ENCODE measurements at places on chromosomes 3 and 15.
A peak's percentile ranks its signal among the peaks of the same experiment; 100 is the strongest.

GRCh38 chr3:98353554-98353953 lies at the start of gene OR5K4:
OR5K4 (plus strand) TSS chr3:98353854; CDS start chr3:98353854, 0 bp downstream.
- DNase-seq, result no peak

DNA sequence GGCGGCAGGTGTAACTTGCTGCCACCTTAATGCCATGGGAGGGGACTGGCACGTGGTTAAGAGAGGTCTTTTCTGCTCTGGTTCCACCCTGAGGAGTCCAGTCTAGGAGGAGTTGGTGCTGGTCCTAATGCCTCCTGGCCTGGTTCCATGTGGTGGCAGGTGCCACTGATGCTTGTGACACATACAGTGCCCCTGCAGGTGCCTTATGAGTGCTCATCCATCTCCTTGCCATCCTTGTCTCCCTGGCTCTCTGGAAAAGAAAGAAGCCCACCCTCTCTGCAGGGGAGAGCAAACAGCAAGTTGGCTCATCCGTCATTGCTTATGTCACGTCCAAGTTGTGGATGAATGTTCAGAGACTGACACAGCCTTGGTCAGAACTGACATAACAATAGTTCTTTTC lies 175.8 kb upstream of the DPH6 start:
- no peak for DNase-seq

GRCh38 chr3:149891621-149892020 lies 78.6 kb downstream of the RNF13 start:
- no peak for DNase-seq

GRCh38 chr15:40763801-40764628 lies at the start of gene GCHFR:
GCHFR (plus strand) TSS chr15:40764068; CDS start chr15:40764181, 113 bp downstream.
- no peak for DNase-seq

DNA sequence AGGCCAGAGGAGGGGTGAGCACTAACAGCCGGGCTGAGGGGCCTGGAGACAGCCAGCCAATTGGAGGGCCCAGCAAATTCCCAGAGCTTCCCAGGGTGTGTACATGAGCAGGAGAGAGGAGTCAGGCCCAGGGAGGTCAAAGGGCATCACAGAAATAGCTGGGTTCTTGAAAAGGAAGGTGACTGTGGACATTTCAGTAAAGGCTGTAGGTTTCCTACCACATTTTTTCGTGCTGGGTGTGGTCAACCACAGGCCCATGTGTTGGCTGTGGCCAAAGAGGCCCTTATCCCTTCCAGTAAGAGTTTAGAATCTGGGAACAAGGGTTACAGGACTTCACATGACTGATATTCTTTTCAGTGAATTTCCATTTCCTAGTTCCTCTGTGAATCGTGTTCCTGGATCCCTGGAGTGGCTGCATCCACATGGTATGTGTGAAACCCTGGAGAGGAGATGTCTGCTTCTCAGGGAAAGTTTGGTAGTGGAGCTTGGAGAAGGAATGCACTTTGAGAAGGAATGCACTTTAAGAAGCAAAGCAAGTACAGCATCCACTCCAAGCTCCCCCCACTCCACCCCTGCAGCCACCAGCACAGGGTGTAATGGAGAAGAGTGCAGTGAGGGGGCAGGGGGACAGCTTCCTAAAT lies 73.2 kb upstream of the HEG1 start:
- no peak for DNase-seq

- DNase-seq, result no peak
These were observed 2.7 kb downstream of the AP2M1 start for GRCh38 chr3:184177331-184177731.

DNA sequence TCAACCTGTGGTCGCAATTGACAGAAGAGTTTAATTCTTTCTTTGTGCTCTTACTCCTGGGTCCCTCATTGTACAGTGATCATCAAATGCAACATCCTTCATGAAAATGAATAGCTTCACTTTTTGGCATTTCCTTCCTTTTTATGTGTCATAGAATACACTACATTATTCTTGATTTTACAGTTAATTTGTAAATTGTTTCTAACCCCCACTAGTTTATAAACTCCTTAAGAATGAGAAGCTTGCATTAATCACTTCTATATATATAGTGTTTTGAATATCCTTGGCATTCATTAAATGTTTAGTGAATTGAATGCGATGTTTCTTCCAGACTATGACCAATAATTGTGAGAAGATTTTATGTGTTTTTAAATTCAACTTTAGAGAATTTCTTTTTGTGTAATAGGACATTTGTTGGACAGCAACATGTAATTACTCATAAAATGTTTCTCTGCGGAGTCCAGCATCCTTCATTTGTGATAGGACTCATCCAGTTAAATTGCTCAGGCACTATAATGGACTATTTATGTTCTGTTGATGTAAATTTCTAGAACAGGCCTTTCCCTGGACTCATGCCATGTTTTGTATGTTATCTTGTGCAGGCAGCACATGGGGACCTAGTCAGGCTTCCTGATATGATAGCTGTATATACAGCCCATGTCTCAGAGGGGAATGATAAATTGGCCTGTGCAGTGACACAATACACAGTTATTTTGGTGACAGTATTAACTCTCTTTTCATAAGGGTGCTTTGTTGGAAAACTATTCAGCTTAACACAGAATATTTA lies 51.3 kb downstream of the MBNL1 start:
- peak; percentile 18 for DNase-seq

DNA sequence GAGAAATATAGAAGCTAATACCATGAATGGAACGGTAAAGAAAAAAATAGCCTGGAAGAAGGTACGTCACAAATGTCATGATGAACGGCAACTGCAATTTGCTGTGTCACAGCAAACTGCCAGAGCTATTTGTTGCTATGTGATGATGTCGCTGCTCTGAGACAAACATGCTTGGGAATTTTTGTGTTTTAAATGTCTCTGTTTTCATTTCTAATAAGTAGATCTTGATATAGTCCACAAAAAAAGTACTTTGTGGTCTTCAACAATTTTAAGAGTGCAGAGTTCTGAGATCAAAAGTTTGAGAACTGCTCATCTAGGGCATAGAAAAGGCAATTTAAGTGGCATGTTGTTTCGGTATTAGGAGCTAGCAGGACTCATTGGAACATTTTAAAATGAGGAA lies 4.3 kb upstream of the NR1D2 start:
- no peak for DNase-seq

DNA sequence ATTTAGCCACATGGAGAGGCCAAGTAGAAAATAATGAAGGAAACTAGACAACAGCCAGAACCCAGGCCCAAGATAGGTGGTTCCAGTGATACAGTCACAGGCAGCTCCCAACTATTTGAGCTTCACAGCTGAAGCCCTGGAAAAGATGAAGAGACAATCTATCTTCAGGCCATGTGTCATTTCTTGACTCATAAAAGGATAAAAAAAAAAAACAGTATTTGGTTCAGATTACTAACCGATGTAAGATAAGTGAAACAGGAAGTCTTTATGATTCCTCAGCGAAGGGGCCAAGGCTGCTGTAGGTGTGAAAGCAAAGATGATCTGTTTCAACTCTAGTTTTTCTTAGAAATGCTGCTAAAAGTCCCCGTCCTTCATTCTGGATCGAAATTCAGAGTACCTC lies 394.6 kb downstream of the ZNF385D start:
- no peak for DNase-seq

GRCh38 chr15:61794881-61795280 lies 265.4 kb downstream of the VPS13C start:
- DNase-seq, result no peak

DNA sequence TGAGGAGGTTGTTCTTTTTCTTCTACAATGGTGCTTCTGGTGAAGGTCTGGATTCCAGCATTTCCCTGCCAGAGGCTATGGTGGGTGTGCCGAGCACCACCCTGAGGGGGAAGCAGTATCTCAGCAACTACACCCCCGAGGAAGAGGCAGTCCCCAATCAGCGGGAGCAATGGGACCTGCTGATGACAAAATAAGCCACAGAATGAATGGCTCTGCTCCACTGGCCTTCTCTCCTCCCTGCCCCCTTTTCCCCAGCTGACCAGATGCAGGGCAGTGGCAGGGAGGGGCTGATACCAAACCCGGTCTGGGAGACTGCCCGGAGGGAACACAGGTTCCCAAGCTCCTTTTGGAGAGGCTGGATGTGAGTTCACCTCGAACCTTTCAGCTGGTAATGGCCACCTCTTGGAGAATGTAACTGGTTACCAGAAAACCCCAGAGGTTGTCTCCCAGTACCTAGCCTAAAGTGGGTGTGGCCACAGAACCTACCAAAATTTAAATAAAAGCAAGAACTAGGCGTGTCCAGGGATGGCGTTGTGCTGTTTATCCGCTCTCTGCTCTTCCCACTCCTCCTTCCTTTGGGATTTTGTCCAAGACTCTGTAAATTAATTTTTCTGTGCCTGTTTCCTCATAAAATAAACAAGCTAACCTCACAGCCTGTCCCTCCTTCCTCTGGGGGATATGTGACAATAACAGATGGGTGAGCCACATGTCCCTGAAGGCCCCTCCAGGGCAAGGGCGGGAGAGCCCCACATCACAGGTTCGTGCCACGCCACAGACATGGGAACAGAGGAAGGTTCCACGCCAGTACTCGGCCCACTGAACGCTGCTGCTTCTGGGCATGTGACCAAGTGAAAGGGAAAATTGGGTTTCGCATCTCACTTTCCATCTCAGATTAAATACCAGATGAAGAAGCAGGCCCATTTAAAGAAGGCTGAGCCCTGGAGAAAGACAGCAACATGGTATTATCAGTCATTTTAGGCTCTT lies 35.1 kb upstream of the SPTBN5 start:
- DNase-seq, result no peak

- DNase-seq, result peak; percentile 75
These were observed 33.6 kb upstream of the ETV5 start for GRCh38 chr3:186142393-186142932.

- DNase-seq, result peak; percentile 88
These were observed 17.5 kb upstream of the SPTSSB start for GRCh38 chr3:161388855-161389254.

DNA sequence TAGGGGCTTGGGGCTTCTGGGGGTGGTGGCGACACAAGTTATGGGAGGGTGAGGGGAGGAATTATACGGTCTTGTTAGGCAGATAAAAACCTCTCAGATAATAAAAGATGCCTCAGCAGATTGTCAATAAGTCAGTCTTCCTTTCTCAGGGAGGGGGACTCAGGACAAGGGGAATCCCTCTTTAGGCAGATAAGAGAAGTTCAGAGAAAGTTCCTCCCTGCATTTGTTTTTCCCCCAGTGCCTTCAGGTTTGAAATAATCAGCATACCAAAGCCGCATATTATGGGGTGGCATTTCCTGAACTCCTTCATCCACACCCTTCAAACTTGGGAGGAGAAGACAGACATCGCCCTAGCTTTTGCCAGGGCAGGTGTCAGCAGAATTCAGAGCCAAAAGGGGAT lies 8.5 kb downstream of the PPCDC start:
- DNase-seq, result peak; percentile 26

DNA sequence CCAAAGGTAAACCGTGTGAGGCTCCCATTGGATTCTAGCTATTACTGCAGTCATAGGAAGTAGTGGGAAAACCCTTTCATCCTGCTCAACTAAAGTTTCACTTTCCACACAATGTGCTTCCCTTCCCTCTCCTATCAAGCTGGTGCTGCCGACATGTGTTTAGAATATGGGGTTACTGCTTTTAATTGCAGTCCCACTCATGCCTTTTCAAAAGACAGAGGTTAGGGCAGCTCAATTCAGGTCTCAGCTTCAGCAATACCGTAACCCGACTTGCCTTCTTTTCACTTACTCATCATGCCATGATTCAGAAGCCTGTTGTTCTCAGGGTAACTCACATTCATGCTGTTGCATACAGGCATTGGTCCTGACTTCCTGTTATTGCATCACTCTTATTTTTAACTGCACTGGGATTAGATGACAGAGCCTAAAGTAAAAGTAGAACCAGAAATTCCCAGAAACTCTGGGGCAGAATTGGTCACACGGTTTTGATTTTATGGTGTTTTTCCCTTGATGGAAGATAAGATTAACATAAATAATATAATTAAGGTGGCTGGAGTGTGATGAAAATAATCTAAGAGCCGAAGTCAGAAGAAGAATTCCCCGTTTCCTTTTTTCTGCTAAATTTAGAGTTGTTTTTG lies 45.7 kb downstream of the C2CD4B start:
- DNase-seq, result peak; percentile 1

DNA sequence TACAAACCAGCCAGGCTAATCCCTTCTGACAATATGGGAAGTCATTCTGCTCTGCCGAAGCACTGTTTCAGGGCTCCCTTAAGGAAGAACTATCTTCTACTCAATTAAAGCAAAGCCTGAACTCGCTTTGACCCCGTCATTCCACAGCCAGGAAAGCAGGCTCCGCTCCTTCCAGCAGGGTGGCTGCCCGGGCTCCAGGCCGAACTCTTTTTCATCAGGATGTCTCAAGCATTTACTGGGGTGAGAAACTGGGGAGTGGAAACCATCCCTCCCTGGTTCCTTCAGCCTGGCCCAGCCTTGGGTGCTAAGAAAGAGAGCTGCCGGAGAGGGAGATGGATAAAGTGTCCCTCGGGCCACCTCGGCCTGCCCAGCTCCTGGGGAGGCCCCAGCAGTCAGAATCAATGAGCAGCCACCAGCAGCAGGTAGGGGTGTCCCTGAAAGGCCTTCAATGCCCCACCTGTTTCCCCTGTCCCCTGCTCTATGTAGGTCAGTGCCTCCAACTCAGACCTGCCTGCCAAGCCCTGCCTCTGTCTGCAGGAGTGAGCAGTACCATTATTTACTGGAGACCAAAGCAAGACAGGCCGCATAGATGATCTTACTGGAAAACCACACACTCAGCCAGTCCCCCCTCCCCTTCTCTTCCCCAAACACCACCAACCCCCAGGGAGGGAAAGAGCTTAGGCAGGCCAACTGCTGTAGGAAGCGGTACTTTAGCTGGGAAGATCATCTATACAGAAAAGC lies 225.6 kb upstream of the TLE3 start:
- no peak for DNase-seq

DNA sequence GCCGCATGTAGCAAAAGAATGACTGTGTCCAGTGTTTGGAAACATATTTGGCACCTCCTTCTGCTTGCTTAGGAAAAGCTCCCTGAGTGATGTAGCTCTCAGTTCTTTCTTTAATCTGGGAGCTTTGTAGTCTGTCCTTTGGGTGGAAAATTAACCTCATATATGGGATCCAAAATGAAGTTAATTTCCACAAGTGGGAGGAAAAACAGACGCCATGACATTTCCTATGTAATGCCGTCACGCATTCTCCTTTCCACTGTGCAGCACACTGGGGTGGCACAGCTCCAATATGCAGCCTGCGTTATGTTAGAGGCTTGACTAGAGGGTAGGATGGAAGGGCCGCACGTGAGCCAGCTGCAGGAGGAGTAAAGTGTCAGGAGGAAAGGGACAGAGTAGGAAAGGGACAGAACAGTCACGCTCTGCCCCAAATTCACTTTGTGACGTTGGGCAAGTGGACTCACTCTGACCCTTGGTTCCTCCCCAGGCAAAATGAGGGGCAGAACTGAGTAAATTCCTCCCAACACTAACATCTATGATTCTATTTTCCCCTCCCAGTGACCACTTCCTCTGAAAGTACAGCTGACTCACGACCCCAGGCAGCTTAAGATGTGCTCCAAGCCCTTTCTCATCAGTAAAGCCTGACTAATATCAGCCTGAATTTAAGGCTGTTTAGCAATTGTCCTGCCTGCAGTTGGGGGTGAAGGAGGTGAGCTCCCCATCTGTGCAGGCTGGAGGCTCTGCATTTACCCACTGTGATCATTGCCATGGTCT lies 176.5 kb upstream of the PFN2 start:
- DNase-seq, result no peak

GRCh38 chr3:132228923-132229322 lies 88.3 kb upstream of the ACP3 start:
- DNase-seq, result no peak

Data from Kasumi-1 (cell line).